ENCODE measurements at places on chromosomes 3 and 15. TPM values are rescaled to one million over a fixed set of nuclear protein-coding genes. Genes with fewer than 3 reads are reported as not detected.

Gene SLCO2A1
- 23.6 TPM for polyA plus RNA-seq

GRCh38 chr3:181756645-181757297, 45.0 kb downstream of the SOX2 start:
- no peak for DNase-seq

- DNase-seq, result no peak
Measured at GRCh38 chr3:33883538-33883950, 85.1 kb downstream of the PDCD6IP start.

- DNase-seq, result no peak
Measured at GRCh38 chr3:132911741-132912415, 126.3 kb upstream of the TMEM108 start.

- no peak for DNase-seq
Measured at GRCh38 chr3:102577082-102577789, 142.4 kb downstream of the ZPLD1 start.

Gene NR2F2
- 230 TPM for polyA plus RNA-seq

Gene ABI3BP
- polyA plus RNA-seq, result 62.5 TPM

Gene ONECUT1
- not detected for polyA plus RNA-seq

DNA sequence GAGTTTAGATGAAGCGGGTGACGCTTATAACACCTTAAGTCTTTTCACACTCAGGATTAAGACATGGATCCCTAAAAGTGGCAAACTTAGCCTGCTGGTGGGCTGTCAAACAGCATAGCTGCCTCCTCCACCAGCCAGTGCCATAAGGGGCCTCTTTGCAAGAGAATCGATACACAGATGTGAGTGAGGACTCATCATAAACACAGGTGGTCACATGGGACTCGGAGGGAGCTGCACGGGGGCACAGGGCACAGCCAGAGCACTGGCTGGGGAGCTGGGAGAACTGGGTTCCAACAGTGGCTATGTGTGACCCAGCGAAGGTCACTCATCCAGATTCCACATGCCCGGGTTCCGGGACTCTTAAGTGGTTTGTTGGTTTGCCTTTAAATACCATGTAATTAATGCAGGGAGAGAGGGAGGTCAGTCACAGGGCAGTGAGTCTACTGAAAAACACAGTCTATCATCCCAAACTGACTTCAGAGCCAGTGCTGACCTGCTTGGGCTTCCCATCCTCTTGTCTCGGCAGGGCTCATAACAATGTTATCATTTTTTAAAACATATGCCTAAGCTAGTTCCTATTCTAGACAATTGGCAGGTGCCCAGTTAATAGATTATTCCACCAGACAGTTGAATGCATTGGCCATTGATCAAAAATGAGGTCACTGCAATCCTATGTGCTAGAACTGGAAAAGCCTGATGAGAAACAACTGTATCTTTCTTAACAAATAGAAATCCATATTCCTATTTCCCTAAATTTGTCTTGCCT, 51.8 kb downstream of the SLC12A8 start:
- DNase-seq, result no peak

- DNase-seq, result no peak
Measured at GRCh38 chr15:81311752-81312464, 12.0 kb downstream of the STARD5 start.

DNA sequence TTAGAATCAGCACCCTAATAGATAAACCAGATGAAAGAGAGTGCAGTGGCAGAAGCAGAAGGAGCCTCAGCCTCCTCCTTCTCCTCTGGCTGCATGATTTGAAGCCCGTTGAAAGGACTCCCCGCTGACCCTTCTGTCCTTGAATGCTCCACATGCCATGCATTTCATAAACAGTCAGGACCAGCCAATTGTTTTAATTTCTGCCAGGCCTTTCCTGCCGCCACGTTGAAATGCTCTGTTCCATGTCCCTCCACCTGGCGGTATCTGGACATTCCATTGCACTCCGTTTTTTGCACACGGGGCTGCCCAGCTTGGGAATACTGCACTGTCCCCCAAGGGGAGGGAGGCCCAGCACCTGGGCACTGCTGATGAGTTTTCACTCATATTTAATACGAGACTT, 35.2 kb upstream of the GLCE start:
- no peak for DNase-seq

GRCh38 chr15:62474021-62474770, 309.1 kb upstream of the C2CD4B start:
- no peak for DNase-seq

DNA sequence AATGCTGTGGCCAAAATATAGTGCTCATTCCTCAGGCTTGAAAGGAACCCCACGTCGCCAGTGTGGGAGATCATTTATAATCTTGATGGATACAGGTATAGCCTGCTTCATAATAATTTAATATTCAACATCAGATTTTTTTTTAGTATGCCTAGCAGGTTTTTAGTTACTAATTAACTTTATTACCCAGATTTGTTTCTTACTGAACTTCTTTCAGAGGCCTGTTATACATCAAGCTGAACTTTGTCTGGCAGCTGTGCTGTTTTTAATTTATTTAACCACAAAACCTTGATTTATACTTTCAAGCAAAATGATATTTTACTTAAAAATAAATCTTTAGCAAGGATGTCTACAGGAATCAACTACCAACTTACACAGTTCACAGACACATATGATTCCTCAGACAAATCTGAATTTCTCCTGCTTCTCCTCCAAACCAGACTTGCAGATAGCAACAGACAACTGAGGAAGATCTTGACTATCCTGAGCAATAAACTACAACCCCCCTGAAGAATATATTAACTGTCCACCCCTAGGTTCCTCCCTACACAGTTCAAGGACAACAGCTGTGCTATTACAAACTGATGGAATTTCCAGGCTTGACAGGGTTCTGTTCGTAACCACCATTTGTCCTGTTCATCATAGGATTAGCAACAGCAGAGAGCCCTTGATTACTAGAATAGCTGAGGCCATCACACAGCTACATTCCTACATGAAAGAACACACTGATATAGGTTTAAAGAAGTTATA, 610 bp downstream of the MAP4 start:
- no peak for DNase-seq

GRCh38 chr3:24264748-24265158, 229.9 kb downstream of the THRB start:
- no peak for DNase-seq

Gene ALS2CL
- polyA plus RNA-seq, result 3.3 TPM

DNA sequence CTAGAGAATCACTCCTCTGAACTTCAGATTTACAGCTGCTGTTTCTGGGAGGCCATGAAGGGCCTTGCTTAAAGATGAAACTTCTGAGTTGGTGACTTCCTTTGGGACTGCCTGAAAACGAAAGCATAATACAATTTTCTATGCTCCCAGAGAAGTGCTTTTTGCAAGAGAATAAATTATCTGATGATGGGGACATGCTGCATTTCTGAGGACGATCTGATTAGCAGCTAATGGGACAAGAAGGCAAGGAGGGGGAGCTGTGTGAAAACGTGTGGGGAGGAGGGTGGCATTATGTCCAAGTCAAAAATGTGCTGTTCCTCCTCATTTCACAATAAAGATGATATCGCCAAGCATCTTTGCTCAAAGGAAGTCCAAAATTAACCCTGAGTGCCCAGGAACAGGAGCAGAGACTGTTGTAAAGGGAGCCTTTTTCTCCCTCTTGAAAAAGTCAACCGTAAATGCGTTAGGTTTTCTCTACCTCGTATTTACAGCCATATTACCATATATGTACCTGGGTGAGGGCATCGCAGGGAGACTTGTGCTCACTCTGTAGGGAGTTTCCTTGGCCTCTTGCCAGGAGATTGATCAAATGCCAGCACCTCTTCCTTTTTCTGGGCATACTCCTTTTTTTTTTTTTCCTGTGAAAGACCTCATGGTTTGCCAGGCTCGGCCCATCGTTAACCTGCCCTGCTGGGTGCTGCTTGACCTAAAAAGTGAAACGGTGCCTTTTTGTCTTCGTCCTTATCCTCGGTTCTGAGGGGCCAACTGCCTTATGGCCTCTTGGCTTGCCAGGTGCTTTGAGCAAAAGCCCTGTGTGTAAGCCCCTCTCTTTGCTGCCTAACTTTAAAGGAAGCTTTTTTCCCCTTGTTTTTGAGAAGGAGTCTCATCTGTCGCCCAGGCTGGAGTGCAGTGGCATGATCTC, 11.5 kb downstream of the ITPR1 start:
- DNase-seq, result no peak

Gene ATP2B2
- 0.13 TPM for polyA plus RNA-seq

Gene GOLGA6L9
- 2.7 TPM for polyA plus RNA-seq

Gene PYGO1
- 8.6 TPM for polyA plus RNA-seq

Gene UBAP1L
- 4.4 TPM for polyA plus RNA-seq

GRCh38 chr3:180829409-180830405, 82.8 kb upstream of the FXR1 start:
- DNase-seq, result no peak

Gene CDCP1
- 1.4 TPM for polyA plus RNA-seq

Gene OR5K1
- polyA plus RNA-seq, result not detected

DNA sequence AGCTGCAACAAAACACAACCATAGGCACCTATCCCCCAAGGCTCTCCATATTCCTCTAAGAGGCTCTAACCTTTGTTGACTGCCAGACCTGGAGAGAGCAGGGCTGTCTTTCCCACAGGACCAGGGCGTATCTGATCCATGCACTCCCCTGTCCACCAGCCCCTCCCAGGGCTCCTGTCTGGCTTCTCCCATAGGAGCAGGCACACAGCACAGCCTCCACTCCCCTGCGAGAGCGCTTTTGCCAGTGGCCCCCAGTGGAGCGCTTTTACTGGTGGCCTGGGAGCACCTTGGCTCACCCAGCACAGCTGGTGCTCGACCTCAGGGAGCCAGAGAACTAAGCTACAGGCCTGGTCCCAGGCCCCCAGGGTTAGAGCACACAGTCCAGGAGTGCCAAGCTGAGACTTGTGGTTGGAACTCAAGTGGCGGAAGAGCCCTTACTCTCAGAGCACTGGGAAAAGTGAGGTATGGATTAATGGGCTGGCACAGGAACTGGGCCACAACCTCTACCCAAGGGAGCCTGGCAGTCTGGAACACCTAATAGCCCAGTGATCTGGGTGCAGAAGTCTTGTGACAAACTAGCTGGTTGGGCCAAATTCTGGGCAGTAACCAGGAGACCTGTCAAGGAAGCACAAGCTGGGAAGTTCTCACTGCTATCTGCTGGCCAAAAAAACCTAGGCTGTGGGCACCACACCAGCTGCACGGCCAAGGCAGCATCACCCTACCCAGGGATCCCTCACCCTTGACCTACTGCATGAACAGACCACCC, 79.6 kb downstream of the PPP2R3A start:
- DNase-seq, result no peak

DNA sequence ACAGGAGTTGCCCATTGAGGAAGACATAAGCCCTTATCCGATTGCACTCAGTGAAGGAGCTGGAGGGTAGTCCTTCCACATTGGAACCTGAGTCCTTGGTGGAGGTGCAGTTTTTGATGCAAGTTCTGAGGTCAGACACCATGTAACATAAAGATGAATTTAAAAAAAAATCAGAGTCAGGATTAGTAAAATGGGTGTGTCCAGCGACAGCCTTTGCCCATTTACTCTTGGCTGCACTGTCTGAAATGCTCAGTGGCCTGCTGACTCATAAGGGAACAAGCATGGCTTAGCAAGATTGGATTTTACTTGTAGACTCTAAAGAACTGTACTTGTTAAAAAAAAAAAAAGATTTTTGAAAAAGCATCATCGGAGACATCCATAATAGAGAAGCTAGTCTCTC, 241.1 kb upstream of the TOPAZ1 start:
- no peak for DNase-seq

Gene LMAN1L
- polyA plus RNA-seq, result not detected

DNA sequence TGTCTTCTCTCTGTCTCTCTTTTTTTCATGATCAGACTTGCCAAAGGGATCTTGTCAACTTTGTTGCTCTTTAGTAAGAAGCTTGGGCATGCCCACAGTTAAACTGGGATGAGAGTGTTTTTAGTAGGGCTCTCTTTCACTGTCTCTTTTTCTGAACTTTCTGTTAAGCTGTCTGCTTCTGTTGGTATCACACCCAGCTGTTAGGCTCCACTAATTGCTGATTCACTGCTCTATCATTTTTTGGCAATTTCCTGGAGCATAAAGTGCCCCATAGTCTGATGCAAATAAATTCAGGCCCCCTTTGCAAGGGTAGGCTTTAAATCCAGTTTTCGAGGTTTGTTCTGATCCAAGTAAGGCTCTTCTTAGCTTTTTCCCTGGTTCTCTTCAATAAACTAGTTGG, 360.4 kb upstream of the ADAMTS9 start:
- no peak for DNase-seq

GRCh38 chr15:40830884-40831283, 2.4 kb upstream of the PPP1R14D start:
- DNase-seq, result no peak

Gene CFAP92
- 3.8 TPM for polyA plus RNA-seq

Gene GOLGA6A
- not detected for polyA plus RNA-seq

GRCh38 chr3:128488991-128489673, 3.9 kb downstream of the GATA2 start:
- no peak for DNase-seq

Gene LRRIQ4
- 0.17 TPM for polyA plus RNA-seq

Gene GPR149
- polyA plus RNA-seq, result not detected

DNA sequence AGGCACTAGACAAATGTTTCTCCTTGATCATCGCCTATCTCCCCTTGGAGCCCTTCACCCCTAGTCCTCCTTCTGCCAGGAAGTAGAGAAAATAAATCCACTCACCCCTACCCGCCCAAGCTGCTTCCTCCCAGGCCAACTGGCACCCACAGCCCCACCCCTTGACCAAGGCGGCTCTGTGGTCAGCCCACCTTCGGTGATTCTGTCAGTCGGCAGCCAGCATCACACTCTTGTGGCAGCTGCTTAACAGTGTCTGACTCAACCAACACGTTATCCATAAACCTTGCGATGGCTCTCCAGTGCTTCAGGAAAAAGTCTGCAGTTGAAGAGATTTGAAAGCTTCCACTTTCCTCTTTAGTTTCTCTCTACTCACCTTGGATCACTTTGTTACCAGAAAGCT, 7.6 kb downstream of the SHF start:
- DNase-seq, result no peak

DNA sequence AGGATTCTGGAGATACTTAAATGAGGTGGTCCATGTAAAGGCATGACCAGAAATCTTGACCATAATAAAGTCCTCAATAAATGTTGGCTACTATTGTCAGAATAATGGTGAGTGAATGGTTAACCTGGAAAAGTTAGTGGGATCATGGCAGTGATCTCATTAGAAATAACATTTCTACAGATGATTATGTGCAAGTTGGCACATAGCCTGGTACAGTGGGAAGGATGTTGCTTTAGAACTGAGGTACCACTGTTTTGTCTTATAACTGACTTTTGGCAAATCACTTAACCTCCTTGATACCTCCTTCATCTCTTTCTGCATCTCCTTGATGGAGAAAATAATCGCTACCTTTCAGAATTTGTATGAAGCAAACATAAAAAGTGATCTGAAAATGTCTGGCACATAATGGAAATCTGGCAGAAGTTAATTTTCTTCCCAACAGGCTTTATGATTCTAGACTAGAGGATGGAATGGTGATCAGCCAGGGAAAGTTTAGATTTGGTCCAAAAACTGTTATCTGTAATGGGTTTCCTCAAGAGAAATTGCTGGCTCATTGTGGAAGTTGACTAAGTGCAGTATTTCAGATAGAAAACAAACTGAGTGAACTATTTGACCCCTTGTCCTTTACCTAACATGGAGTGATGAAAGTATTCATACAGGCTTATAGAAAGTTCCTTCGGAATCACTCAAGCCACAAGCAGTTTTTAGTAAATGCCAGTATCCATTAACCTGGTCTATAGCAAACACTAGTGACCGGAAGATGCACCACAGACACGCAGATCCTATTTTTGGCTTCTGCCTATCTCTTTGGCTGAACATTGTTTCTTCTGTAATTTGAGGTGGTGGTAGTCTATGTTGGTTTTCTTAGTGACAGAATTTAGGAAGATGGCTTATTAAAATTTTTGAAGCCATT, 449.6 kb upstream of the TGFBR2 start:
- no peak for DNase-seq

GRCh38 chr3:195115600-195116406, 155.2 kb downstream of the XXYLT1 start:
- no peak for DNase-seq

Gene ADAMTSL3
- 9.0 TPM for polyA plus RNA-seq

All from ovary (tissue), 10 donors.